ENCODE measurements at places on chromosomes 6 and 20.

DNA sequence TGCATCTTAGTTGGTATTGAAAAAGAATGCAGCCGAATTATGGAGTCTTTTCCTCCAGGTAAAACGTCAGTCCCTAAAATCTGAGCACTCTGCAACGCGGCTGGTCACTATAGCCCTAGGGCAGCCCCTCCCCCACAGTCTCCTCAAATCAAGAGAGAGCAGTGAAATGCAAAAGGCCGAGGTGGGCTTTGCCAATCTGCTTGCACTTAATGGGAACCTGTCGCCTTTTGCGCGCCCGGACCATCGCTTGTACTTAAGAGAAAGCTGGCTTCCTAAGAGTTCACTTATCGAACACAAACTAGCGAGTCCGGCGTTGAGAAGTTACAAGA lies 447 bp downstream of the MCM3 start:
- peak; percentile 61 for DNase-seq

DNA sequence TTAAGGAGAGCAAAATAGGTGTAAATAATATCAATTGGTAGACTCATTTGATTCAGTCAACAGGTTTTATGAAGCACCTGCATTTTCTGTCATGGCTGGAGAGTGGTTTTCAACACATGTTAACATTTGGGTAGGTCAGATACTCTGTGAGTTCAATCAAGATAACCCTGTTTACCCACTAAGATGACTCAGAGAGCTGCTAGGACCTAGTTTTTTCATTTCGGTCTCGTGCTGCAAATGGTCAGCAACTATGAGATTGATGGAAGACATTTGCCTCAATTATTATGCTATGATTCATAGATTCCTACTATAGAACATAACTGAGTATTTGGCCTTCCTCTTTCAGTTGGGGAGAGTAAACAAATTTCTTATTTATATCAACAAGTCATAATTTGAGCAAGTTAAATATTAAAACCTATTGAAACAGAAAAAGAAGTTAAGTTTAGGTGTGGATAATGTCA lies 391.4 kb upstream of the CITED2 start:
- DNase-seq, result no peak

DNA sequence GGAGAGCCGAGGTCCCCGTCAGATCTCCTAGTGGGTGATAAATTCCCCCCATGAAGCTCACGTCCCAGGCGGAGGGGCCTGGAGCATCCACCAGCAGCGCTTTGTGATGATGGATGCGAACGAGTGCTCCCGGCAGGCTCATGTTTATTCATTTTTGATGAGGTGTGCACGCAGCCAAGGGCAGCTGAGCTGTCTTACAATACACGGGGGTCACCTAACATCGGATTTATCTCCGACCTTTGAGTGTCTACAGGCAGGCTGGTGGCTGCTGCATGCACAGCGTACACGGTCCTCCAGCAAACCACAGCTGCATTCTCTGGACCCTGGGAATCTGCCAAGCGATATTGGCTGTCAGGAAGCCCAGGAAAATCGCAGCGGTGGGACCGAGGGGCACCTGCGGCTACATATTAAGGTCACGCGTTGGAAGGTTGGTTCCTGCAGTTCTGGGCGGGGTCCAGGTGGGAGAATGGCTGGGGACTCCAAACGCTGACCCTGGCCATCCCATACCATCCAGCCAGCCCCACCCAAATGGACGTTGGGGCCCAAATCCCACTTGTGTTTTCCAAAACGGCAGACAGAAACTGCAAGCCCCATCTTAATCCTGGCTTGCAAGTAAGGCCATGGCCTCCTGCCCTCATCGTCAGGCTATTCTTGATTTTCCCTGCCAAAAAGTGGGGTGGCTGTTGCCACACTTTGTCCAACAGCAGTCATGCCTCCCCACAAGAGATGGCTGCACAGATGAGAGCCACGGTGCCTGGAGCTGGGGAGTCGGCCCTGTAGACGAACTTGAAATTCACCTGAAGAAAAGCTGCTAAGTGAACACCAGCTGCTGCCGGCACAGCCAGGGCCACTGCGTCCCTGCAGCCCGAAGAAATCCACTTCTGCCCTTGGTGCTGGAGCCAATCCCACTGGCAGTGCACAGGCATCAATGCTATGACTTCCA lies 399.9 kb downstream of the TAF4 start:
- DNase-seq, result no peak

DNA sequence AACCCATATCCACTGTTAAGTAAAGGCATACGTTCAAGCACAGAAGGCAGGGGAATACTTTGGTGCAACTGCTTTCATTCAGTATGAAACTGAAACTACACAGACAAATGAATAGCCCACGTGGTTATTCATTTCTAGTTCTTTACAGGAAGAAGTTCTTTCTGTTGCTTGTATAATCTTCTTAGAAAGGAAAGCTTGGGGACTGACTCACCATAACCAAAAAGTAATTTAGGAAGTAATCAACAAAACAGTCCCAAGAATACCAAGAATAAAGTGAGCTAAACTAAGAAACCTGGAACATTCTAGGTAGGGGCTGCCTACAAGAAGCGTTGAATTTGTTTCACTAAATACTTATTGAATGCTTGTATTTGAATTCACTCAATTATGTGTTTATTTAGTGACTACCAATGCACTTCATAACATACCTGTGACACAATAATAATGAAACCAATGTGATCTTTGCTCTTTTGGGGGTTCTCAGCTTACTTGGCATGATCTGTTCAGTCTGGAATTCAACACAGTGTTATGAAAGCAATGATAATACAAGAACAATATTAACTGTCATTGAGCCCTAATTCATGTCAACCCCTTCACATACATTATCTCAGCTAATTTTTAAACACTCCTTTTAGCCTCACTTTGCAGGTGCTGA lies 25.1 kb upstream of the KIAA0408 start:
- no peak for DNase-seq

DNA sequence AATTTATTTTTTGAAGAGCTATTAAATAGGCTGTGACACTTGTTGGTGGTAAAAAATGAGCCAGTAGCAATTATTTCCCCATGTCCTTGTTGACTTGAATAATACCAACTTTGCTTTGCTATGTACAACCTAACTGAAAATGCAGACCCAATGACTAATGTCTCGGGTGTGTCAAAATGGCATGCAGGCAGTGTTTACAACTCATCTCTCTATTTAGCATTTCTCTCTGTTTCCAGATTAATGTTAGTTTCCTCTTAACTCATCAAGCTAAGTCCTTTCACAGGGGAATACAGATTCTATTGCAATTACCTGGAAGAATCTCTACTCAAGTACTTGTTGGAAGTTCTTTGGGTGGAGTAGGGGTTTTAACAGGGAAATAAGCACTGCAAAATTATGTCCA lies 504.4 kb downstream of the BCKDHB start:
- no peak for DNase-seq

- DNase-seq, result no peak
Observed at GRCh38 chr20:43723186-43723585, 3.6 kb downstream of the GTSF1L start.

Data from right forelimb (tissue), 1 donor.